ENCODE measurements at places on chromosomes 6 and 20.

GRCh38 chr6:130720076-130720715, 107.0 kb upstream of the SMLR1 start:
- no peak for DNase-seq

- peak; percentile 88 for DNase-seq
These were observed 4.6 kb downstream of the GUCA1A start for GRCh38 chr6:42177514-42178364.

- DNase-seq = no peak
These were observed 184.5 kb upstream of the PDE10A start for GRCh38 chr6:165847407-165848085.

DNA sequence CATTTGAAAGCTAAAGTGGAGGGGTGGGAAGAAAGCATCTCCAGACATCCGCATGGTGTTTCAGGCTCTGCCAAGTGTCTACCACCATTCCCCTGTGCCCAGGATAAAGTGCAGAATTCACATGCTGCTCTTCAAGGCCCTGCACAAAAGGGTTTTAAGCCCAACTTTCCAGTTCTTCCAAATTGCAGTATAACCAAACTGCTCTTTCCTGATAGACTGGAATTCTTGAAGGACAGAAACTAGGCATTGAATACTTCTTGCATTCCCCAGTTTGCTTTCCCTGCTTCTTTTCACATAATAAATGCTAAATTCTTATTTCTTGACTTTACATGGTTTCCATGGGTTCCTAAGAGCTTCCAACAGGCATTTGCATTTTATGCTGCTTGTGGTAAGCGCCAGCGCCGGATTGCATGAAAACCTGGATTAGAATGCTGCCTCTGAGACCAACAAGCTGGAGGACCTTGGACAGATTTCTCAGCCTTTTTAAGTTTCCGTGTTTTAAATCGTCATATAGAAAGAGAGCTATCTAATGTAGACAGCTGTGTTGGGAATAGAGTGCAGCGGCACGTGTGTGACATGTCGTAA, 7.9 kb downstream of the SOX4 start:
- no peak for DNase-seq

DNA sequence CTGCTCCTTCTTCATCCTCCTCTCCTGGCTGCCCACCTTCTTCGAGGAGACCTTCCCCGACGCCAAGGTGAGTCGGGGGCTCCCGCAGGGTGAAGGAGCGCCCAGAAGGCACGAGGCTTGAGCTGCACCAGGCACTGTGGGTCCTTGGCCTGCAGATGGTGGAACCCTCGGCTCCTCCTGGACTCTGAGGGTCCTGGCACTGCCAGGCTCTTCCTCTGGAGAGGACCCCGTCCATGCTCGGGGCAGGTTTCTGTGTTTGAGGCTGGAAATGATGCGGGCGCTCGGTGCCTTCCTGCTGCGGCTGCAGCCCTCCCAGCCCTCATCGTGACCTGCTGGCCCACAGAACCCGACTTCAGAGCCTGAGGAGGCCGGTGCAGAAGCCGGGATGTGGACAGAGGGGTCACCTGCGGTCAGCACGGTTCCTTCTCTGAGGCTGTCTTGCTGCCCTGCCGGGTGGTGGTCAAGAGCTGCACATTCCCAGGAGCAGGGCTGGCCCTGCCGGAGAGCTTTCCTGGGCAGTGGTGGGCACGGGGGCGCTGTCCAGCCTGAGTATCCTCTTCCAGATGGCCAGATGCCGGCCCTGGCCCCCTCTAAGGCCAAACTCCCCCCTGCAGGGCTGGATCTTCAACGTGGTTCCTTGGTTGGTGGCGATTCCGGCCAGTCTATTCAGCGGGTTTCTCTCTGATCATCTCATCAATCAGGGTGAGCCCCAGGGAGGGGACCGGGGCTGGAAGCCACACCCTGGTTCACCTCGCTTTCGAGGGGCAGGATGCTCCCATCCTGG, 11.3 kb downstream of the SLC17A9 start:
- DNase-seq = no peak

DNA sequence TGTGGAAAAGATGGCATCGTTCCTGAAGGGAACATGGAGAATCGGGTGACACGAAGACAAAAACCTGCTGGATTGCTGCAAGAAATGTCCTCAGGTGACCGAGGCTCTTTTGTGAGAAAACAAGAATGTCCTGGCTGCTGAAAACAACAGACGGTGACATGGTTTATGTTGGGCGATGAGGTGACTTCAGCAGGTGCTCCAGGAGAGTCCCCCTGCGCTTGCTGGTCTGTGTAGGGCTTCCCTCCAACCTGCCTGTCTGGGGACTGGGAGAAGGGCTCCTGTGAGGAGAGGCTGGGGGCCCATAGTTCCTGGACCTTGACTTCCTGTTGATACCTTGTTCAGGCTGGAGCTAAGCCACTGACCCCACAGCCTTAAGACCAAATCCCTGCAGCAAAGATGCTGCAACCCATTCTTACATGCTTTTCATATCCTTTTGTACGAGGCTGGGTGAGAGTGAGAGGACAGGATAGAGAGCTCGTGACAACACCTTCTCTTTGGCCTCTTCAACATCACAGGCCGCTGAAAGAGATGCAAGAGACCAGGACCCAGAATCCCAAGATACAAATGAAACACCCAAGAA, 134.8 kb downstream of the CD83 start:
- DNase-seq = no peak

DNA sequence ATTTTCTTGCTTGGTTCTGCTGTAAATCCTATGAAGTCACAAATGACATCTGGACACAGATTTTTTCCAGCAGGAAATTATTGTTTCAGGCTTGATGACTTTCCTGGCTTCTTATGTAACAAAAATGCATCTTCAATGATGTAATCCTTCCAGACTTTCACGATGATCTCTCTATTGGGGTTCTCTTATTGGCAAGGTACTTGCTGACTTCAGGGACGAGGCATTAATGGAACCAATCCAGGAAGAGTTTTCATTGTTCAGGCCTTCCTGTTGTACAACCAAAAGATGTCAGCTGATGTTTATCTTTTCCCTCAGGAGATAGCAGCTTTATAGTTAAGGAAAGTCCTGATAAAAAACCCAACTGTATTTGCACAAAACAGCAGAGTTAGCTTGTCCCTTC, 118.5 kb upstream of the MMS22L start:
- DNase-seq = no peak

DNA sequence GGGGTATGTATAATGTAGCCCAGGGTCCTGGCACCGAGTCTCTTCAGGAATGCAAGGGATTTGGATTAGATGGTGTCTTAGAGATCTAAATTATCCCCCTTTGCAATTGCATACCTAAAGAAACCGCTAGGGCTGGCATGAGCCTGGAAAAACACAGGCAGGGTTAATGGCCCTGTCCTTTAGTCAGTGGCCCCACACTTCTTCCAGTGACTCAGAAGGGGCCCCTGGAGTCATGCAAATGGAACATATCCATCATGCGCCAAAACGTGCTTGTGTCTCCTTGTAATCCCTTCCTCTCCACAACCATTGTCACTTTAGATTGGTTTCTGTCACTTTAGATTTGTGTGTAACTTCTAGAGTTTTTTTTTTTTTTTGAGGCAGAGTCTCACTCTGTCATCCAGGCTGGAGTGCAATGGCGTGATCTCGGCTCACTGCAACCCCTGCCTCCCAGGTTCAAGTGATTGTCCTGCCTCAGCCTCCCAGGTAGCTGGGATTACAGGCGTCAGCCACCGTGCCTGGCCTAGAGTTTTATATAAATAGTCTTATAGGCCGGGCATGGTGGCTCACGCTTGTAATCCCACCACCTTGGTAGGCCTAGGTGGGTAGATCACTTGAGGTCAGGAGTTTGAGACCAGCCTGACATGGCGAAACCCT, 8.7 kb upstream of the MYBL2 start:
- DNase-seq = no peak

- no peak for DNase-seq
These were observed 11.0 kb upstream of the TCP11 start for GRCh38 chr6:35152067-35152707.

GRCh38 chr6:72182337-72183246, 296.2 kb downstream of the RIMS1 start:
- peak; percentile 79 for DNase-seq
